Lung microvascular endothelial cell (primary cell): ENCODE measurements at places on chromosomes 7 and 10.
A peak's percentile ranks its signal among the peaks of the same experiment; 100 is the strongest.

DNA sequence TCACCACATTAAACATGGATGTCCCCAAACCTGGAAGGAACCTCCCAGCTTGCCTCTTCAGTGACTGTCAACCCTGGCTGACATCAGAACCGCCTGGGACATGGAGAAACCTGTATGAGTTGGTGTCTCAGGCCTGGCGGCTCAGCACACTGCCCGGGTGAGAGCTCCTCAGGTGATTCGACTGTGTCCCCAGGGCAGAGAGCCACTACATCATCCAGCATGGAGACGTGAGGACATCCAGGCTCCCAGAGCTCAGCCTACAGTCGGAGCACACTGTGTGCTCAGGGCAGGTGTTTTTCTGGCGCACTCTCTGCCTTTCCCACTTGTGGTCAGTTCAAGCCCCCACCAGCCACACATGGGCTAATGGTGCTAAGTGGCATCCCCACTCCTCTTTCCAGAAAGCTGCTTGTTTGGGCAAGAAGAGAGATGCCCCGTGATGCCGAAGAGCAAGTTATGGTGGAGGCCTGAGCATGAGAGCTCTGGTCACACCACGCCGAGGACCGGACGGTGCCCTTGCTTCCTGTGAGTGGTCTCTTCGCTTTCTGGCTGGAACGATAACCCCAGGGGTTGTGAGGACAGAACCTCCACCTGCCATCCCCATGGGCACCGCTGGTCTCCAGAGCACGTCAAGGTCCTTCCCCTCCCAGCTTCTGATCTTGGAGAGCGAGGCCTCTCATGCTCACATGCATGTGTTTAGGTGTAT lies 38.5 kb downstream of the AMZ1 start:
- no peak for DNase-seq

DNA sequence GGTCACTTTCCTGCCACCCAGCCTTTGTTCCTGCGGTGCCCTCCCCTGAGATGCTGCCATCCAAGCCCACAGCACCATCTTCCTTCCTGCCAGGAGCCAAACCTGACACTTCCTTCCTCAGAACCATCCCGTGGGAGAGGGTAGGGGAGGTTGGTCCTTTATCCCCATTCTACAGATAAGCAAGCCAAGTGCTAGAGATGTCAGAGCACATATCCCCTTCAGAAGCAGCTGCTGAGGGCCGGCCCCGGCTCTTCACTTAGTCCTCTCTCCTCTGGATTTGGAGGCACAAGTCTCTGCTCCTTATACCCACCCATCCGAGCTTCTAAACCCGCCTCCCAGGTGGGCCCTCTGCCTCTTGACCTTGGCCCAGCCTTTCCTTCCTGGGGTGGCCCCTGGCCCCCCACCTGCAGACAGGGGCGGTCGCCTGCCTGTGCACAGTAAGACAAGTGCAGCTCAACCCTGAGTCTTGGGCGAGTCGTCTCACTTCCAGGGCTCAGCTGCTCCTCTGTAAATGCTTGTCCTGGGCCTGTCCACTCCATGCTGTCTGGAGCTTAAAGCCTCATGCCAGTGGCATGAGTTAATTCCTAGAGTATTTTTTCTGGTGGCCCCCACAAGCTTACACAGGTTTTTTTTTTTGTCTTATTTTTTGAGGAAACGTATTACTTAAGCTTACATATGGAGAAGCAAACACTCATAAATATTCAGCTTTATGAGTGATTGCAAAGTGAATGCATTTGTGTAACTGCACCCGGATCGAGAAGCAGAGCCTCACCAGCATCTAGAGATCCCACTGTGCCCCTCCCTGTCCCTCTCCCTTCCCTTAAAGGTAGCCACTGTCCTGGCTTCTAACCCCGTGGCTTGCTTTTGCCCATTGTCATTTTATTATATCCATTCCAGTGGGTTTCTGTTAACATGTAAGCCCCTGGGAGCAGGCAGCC lies 125.1 kb downstream of the CDH23 start:
- no peak for DNase-seq

GRCh38 chr7:138902161-138902560 lies 79.0 kb downstream of the KIAA1549 start:
- no peak for DNase-seq

DNA sequence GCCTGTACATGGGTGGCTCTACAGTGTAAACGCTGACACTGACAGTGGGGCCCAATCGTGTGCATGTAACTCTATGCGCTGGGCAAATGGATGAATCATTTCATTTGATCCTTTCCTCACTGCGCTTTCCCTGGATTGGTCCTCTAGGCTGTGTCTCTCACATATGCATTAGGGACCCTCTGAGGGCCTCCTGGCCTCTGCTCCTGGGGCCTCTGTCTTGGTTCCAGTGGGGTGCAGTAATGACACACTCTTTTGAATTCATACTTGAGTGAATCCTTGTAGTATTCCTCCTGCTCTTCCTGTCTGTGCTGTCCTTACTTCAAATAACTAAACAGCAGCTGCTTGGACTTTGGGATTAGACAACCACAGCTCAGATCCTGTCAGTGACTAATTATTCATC lies 176.5 kb upstream of the ADO start:
- no peak for DNase-seq

DNA sequence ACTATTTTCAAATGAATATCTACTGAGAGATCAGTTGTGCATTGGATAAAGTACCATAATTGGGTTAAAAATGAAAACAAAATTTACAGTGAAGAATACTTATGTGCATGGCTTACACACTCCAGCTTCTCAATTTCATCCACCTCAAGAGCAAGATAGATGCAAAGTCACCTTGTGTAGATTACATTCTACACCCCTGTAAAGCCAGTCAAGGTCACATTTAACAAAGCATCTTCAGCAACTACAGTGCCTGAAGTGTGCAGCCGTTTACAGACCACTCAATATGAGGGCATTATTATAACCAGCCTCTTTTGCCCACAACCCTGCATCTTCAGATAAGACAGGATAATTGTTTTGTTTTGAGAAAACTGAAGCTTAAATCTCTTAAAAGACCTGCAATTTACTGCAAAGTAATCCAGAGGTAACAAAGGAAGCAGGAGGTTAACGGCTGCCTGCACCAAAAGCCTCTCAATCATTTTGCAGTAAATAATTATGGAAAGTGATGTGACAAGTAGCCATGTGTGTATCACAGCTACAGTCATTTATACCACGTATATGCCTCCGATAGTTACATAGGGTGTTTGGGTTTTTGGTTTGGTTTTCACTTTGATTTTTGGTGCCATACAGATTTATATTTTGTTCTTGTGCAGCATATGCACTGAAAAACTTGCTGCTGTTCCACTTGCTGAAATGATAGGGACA lies 4.9 kb downstream of the PURB start:
- no peak for DNase-seq

- DNase-seq = no peak
Measured at GRCh38 chr7:107684947-107685463, 24.4 kb downstream of the SLC26A4 start.

DNA sequence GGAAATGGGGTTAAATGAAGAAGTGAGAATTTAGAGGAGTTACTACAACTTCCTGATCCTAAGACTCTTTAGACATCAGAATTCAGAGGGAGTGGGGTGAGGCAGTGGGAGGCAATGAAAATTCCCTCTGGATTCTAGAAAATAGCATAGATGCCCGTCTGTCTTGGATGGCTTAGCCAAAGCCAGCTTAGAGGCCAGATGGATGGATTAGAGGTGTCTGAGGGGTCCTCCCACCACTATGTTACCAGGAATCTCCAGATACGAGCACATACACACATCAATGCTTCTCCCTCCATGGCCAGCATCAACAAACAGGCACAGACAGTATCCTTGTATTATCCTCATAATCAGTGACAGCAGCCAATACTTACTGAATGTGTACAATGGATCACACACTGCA lies 418.1 kb downstream of the PLXNA4 start:
- DNase-seq = no peak

DNA sequence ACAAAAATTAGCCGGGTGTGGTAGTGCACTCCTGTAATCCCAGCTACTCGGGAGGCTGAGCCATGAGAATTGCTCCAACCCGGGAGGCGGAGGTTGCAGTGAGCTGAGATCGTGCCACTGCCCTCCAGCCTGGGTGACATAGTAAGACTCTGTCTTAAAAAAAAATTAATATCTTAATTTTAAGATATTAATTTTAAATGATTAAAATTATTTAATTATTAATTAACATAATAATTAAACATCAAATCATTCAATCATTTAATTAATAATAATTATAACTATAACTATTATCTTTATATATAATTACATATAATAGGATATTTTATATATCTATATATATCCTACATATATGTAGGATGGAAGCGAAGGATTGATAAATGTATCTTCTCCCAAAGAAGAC lies 1.8 kb upstream of the HK1 start:
- no peak for DNase-seq

DNA sequence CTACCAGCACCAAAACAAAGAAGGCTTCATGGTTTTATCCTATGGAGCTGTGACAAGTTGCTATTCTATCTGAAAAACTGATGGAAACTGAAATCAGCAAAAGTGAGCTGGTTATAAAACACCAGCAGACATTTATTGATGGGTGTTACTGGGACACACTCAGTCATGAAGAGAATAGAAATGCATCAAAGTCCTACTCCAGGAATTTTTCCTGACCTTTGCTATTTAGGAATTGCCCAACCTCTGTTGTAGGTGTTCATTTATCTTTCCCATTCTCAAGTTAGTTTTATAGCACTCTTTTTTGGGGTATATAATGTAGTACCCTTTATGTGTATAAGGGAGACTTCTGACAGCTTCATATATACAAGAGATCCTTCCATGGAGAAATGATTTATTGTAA lies 533.2 kb downstream of the REEP3 start:
- DNase-seq = no peak

GRCh38 chr10:61937631-61938351 lies 36.3 kb downstream of the ARID5B start:
- DNase-seq = no peak

GRCh38 chr7:2405601-2406345 lies 2.4 kb downstream of the CHST12 start:
- DNase-seq = no peak

DNA sequence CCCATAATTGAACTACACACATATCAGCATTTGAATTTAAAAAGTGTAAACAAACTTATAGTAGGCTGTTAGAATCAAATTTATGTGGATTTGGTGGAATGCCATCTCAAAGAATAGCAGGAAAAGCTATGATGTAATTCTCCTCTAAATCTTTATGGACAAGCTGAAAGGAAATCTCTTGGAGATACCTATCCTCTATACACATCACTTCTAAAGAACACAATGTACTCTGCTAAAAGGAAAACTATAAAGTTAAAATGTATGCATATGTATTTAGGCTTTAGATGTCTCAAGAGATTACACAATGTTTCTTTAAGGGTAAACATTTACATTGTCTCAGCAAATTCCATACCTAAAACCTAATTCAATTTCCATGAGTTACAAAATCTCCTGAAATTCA lies 323.3 kb downstream of the CRPPA start:
- DNase-seq = peak; percentile 65

DNA sequence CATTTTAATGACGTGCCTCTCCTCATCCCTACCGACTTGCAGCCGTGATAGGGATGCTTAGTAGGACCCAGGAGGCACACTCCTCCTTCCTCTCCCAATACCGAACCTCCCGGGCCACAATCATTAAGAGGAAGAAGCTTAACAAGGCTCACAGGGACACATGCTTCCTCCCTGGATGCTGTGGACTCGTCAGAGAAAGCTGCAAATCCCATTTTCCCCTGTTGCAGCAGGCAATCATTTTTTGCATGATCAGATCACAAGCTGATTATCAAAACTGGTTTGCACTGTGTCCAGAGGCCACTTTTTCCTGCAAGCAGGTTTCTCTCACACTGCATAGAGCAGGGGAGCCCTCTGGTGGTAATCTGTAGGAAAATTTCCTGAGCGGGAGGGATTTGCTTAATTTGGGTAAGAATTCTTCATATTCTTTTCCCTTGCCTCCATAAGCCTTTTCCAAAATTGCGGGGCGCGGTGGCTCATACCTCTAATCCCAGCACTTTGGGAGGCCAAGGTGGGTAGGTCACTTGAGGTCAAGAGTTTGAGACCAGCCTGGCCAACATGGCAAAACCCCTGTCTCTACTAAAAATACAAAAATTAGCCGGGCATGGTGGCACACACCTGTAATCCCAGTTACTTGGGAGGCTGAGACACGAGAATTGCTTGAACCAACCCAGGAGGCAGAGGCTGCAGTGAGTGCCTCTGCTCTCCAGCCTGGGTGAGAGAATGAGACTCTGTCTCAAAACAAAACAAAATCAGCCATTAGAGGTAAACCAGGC lies 16.1 kb upstream of the LAMB4 start:
- peak; percentile 90 for DNase-seq
